Nucleus accumbens (tissue), 56 donors: ENCODE measurements at places on chromosomes 11 and 22.

DNA sequence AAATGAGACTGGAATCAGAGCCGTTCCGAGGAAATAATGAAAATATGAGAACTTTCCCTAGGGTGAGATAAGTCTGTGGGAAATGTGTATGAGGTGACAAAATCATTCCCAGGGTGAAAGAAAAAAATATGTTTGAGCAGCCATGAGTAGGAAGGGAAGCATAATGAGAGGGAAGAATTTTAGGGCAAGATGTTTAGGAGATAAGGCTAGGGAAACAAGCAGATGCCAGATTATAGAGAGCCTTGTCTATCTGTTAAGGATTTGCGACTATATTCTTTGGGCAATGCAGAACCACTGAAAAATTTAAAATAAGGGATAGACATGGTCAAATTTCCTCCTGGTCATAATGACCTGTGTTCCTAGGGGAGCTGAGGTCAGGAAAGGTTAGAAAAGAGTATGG is 54.4 kb downstream of the STIM1 start:
- no peak for DNase-seq

DNA sequence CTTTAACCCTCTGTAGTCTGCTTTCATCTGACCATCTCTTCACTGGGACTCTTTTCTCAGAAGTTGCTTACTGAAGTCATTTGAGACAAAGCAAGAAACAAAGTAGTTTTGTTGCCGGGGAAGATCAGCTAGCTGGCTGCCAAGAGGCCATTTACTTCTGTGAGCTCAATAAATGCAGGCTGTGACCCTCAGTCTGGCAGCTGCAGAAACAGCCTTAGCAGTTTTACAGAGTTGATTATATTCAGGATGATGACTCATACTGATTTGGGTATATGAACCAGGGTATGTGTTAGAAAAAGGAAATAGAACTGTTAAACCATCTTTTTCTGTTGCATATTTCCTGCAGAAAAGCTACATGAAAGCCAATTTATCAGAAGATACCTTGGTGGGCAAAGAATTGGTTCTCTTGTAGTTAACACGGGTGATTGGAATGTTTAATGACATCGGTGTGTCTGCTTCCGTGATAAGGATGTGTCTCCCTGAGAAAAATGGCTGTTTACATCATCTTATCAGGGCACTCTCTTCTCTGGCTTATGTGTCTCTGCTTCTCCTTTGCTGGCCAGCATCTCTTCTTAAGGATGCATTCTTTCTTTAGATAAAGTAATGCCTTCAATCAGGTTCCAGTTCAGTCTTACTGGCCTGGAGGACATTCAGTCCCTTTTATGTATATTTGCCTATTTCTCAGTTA is 18.5 kb downstream of the FIBIN start:
- DNase-seq: peak; percentile 36

DNA sequence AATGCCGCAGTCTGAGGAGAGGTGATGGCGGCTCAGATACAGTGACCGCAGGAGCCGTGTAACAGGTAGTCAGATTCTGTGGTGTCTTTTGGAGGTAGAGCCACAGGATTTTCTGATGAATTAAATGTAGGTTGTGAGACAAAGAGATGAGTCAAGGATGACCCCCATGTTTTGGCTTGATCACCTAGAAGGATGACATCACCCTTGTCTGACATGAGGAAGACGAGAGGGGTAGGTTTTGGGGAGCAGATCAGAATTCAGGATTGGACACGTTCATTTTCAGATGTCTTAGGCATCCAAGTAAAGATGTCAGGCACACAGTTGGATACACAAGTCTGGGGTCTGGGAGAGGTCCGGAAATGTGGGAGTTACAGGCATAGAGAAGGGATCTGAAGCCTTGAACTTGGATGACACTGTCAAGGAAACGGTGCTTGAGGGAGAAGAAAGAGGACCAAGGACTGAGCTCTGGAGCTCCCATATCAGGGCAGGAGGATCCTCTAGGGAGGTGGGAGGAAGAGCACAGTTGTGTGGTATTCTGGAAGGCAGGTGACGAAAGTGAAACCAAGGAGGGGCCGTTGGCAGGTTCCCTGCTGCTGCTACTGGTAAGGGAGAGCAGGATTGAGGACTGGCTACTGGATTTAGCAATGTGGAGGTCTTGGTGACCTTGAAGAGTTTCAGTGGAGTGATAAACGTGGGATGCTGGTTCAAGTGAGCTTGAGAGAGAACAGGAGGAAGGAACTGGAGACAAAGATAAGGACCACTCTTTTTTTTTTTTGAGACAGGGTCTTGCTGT is 12.6 kb upstream of the GDPD5 start:
- no peak for DNase-seq

GRCh38 chr11:2731130-2732125 is 31.6 kb upstream of the KCNQ1OT1 start:
- DNase-seq: no peak

GRCh38 chr11:129785383-129786111 is 30.1 kb upstream of the TMEM45B start:
- no peak for DNase-seq

- no peak for DNase-seq
These were observed 36.7 kb downstream of the SHISAL1 start for GRCh38 chr22:44276041-44276440.

DNA sequence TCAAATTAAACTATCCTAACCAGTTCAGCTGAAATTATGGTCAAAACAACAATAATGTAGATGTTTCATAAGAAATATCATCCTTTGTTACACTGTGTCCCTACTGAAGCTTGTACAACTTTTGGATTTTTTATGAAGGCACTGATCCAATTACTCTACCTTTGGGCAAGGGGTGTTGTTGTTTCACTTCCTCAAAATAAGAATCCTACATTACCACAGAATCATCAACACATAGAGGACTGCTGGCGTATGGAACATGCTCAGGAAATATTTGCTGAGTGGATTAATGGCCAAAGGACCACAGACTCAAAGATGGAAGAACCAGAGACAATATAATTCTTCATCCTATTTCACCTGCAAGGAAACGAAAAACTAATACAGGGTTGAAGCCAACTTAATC is 907.5 kb upstream of the CCDC90B start:
- no peak for DNase-seq

- no peak for DNase-seq
These were observed 182.2 kb downstream of the MAML2 start for GRCh38 chr11:96160732-96161306.

GRCh38 chr11:64103277-64103985 is 62.5 kb downstream of the MACROD1 start:
- no peak for DNase-seq

DNA sequence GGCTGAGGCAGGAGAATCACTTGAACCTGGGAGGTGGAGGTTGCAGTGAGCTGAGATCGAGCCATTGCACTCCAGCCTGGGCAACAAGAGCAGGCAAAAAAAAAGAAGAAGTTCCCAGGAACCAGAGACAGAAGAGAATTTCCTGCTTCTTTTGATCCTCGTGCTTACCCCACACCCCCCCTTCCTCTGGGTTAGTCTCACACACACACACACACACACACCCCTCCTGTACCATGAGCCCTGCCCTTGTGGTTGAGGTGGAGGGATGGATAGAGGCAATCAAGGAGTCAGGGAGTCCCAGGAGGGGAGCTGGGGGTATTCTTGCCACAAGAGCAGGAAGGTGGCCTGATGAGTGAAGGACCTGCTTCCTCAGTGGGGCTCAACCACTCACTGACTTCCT is 4.1 kb upstream of the UBE2L6 start:
- no peak for DNase-seq

DNA sequence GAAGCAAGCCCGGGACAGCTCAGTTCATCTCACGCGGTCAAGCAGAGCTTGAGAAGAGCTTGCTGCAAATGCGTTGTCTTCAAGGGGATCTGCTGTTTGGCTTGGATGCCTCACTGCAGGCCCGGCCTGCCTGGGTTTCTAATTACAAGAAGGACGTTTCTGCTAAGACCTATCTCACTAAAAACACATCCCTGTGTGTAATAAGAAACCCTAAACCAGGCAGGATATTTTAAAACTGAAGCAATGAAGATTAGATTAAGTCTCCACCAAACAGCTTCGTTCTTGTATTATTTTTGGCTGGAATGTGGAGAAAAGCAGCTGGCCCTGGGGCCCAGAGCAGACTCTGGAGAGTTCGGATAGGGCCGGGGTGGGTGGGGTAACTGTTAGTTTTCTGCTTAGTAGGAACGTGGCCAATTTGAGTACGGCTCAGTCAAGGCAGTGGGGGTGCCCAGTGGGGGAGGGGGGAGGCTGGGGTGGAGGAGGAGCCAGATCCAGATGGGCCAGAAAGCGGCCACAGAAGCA is 6.0 kb downstream of the PKNOX2 start:
- no peak for DNase-seq
